ENCODE measurements at places on chromosomes 11 and 22.

DNA sequence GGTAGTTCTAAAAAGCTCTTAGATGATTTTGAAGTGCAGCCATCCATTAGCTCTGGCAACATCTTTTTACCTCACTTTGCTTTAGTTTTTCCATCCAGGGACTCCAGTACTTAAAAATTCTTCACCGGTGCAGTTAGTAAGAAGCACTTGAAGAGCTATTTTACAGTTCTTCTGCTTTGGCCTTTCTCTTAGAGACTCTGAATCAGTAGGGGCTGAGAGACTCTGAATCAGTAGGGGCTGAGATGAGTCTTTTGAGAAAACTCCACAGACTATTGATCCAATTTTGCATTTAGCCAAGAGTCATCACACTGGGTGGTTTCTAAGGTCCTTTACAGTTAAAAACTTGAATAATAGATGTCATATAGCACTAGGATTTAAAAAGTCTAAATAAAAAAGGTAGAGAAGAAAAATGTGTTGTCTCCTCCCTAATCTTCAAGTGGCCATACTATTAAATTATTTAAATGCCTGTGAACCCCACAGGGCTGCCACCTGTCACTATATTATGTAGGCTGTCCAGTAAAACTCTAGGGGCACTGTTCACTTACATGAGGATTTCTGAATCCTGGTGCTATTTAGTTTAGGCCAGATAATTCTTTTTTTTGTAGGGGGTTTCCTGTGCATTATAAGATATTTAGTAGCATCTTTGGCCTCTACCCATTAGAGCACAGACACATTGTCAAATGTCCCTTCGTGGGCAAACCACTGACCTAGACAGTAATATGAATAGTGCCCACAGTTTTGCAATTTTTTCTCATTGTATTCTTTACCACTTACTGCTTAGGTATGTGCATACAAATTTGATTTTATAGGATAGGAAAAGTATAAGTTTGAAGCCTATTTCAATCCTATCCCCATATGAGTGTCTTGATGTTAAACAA, 26.3 kb upstream of the HIKESHI start:
- H3K36me3 ChIP-seq: peaks cover 69% of the 10 kb centered on the region
- DNase-seq: no peak
- H3K27ac ChIP-seq: no peak overlapping the region
- no peaks in the 10 kb centered on the region for H3K4me1 ChIP-seq
- no peaks in the 10 kb centered on the region for H3K27me3 ChIP-seq

DNA sequence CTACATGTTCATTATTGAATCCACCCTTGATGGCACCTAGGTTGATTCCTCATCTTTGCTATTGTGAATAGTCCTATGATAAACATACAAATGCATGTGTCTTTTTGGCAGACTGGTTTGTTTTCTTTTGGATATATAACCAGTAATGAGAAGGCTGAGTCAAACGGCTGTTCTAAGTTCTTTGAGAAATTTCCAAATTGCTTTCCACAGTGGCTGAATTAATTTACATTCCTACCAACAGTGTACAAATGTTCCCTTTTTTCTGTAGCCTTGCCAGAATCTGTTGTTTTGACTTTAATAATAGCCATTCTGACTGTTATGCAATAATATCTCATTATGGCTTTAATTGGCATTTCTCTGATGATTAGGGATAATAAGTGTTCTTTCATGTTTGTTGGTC, 184.9 kb downstream of the CASP12 start:
- H3K4me3 ChIP-seq: no peak overlapping the region
- no peak overlapping the region for H3K27ac ChIP-seq
- no peaks in the 10 kb centered on the region for H3K4me1 ChIP-seq
- no peak for DNase-seq
- H3K27me3 ChIP-seq: no peaks in the 10 kb centered on the region

DNA sequence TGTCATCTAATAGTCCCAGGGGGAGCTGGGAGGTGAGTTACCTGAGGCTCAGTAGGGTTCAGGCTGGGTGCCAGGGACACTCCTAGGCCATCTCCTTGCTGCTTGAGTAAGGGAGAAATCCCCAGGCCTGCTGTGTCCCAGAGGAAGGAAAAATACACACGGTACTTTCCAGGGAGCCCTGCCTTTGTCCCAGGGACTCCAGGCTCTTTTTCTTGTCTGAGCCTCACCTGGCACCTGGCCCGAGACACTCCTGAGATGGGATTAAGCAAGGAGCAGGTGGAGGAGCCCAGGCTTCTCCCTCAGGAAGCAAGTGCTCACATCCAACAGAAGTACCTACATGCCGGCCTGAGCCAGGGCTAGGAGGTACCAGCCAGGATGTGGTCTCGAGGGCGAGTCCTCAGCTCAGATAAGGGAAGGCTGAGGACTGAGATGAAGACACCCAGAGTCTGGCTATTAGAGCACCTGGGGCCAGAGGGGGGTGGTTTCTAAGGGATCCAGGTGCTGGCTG, 899 bp upstream of the KLHDC7B start:
- H3K27ac ChIP-seq: no peak overlapping the region
- no peak overlapping the region for H3K4me3 ChIP-seq
- H3K27me3 ChIP-seq: no peaks in the 10 kb centered on the region
- DNase-seq: no peak
- no peaks in the 10 kb centered on the region for H3K36me3 ChIP-seq

DNA sequence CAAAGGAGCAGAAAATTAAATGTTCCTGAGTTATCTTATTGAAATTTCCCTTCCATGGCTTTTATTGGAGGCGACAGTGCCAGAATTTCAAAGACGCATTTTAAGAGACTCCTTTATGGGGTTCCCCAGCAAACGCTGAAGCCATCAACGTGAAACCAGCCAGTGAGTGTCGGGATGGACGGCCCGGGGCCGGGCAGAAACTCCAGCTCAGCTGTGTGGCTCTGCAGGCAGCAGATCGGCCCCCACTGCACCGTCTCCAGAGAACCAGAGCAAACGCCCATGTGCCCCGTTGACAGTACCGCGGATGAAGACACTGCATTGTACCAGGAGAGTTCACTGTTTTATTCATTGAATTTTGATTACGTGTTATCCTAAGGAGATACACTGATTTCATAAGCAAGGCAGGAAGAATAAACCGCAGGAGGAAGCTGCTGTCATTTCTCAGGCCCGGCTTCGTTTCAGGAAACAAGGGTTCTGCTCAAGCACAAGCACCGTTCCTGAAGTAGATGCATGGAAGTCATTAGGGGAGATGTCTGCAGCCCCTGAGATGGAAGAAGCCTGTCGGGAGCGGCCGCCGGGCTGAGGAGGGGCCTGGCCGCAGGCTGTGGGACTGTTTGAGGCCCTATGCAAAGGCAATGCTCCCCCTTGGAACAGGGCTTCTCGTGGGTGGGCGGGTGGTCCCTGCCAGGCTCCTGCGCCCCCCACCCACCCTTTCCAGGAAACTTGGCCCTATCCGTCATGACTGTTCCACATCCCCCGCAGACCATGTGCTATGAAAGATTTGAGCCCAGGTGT, 639.7 kb downstream of the TBC1D22A start:
- H3K27me3 ChIP-seq: peaks cover 28% of the 10 kb centered on the region
- H3K4me1 ChIP-seq: no peaks in the 10 kb centered on the region
- DNase-seq: no peak
- H3K4me3 ChIP-seq: no peak overlapping the region
- no peak overlapping the region for H3K27ac ChIP-seq

DNA sequence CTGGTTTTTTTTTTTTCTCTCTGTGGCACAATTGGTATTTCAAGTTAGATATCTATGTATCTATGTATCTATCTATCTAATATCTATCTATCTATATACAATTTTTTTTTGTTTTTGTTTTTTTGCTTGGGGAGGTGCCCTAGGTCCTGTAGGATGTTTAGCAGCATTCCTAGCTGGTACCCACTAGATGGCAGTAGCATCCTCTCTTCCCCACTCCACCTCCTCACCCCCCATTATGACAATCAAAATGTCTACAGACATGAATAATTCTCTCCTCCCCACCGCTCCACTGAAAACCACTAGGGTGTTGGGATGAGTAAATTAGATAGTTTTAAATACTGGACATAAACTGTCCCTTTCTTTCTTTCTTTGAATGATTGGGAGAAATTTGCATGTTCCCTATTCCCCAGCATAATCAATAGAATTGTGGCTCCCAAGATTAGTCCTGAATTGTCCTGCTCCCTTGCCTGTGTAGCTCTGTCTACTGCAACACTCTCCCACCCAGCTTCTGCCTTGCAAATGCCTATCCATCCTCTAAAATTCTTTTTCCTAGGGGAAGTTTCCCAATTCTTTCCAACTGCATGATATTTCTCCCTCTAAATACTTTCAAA, 1152.4 kb downstream of the LRRC4C start:
- no peaks in the 10 kb centered on the region for H3K27me3 ChIP-seq
- no peak overlapping the region for H3K4me3 ChIP-seq
- H3K36me3 ChIP-seq: no peaks in the 10 kb centered on the region
- H3K27ac ChIP-seq: no peak overlapping the region
- H3K4me1 ChIP-seq: no peaks in the 10 kb centered on the region

DNA sequence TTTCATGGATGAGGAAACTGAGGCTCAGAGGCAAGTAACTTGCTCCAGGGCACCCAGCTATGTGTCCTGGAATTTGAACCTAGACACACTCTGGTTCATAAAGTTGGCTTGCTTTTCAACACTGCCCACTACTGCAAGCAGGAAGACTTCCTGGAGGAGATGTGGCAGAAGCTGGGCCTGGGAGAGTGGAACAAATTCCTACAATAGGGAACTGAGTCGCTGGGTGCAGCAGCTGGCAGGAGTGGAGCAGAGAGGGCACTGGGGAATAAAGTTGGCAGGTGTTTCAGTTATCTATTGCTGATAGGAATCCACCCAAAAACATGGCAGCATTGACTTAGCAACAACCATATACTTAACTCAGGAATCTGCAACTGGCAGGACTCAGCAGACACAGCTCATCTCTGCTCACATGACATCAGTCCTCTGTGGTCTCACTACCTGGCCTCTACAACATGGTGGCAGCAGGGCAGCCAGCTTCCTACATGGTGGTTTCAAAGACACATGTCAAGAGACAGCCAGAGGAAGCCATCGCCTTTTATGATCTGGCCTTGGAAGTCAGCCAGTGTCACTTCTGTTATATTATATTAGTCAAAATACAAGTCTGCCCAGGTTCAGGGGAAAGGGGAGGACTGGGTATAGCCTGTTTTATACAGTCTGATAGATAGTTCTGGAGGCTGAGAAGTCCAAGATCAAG, 10.6 kb upstream of the CARD10 start:
- H3K27me3 ChIP-seq: no peaks in the 10 kb centered on the region
- no peaks in the 10 kb centered on the region for H3K36me3 ChIP-seq
- no peak overlapping the region for H3K4me3 ChIP-seq
- DNase-seq: no peak

- H3K4me1 ChIP-seq: no peaks in the 10 kb centered on the region
- H3K4me3 ChIP-seq: no peak overlapping the region
- H3K36me3 ChIP-seq: no peaks in the 10 kb centered on the region
- no peak overlapping the region for H3K27ac ChIP-seq
Observed at GRCh38 chr22:32987081-32987631, 71.0 kb downstream of the SYN3 start.

DNA sequence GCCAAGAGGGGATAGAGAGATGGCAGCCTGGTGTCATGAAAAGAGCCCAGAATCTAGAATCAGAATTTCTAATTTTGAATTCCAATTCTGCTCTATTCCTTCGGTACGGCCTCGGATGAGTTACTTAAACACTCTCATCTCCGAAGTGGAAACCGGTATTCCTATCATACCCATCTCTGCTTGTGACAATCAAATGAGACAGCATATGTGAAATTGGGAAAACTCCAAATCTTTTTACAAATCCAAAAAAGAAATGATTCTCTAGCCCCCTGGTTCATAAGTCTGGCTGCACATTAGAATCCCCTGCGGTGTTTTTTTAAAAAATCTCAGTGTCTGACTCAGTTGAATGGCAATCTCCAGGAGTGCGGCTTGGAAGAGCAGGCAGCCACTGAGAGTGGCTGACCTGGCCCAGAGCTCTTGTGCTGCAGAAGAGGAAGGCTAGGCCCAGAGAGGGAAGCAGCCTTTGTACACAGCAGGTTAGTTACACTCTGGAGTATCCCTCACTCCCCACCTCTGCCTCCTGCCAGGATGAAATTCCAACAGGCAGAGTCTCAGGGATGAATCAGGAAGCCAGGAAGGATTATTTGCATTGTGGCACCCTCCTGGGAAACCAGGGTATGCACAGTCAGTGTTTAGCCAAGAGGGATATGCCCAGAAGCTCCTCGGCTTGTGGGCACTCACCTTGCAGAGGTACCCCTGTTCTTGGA, 93.6 kb upstream of the ISX start:
- H3K27me3 ChIP-seq: no peaks in the 10 kb centered on the region
- H3K4me3 ChIP-seq: no peak overlapping the region
- no peaks in the 10 kb centered on the region for H3K36me3 ChIP-seq
- no peak overlapping the region for H3K27ac ChIP-seq
- H3K4me1 ChIP-seq: no peaks in the 10 kb centered on the region

GRCh38 chr22:40364431-40364830, 6.0 kb upstream of the SGSM3 start:
- no peak overlapping the region for H3K4me3 ChIP-seq
- no peak for DNase-seq
- H3K27ac ChIP-seq: peak overlapping the region; percentile 3
- no peaks in the 10 kb centered on the region for H3K27me3 ChIP-seq
- H3K36me3 ChIP-seq: peaks cover 85% of the 10 kb centered on the region

DNA sequence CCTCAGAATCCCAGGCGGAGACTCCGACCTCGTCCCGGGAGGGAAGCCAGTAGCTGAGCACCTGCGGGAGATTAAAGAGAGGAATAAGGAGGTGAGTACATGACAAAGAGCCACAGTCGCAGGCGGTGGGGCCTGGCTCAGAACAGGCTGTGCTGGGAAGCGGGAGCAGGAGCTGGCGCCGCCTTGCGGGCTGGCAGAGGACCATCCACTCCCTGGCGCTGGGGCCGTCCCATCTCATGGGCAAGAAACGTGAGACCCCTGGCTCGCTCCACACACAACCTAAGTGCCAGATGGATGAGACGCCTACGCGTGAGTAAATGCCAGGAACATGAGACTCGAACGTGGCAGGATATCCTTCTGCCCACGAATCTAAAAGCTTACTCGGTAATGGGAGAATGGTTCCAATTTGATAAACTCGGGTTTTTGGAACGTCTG, 6.3 kb downstream of the CEND1 start:
- H3K27me3 ChIP-seq: peaks cover 3% of the 10 kb centered on the region
- peak overlapping the region; percentile 44 for H3K4me3 ChIP-seq
- H3K36me3 ChIP-seq: peaks cover 23% of the 10 kb centered on the region
- DNase-seq: peak; percentile 86

DNA sequence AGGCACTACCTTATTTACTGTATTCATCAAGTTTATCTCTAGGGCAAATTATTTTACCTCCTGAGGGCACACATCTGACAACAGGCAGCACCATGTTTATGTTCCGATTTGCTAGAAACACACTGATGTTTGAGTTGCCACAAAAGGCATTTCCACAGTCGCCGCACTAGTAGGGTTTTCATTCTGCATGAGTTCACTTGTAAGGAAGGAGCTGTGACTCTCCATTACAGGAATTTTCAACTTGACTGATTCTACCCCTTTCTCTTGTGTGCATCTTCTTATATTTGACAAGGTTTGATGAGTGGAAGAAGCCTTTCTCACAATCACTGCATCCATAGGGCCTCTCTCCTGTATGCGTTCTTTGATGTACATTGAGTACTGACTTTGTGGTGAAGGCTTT, 455.9 kb upstream of the CNTN5 start:
- H3K4me1 ChIP-seq: no peaks in the 10 kb centered on the region
- no peak for DNase-seq
- H3K4me3 ChIP-seq: no peak overlapping the region
- H3K36me3 ChIP-seq: no peaks in the 10 kb centered on the region

GRCh38 chr11:77036398-77036797, 2.2 kb downstream of the B3GNT6 start:
- peaks cover 9% of the 10 kb centered on the region for H3K4me1 ChIP-seq
- no peaks in the 10 kb centered on the region for H3K36me3 ChIP-seq
- H3K4me3 ChIP-seq: no peak overlapping the region
- DNase-seq: no peak

- peaks cover 24% of the 10 kb centered on the region for H3K4me1 ChIP-seq
- H3K27me3 ChIP-seq: no peaks in the 10 kb centered on the region
- H3K27ac ChIP-seq: no peak overlapping the region
- H3K36me3 ChIP-seq: peaks cover 65% of the 10 kb centered on the region
- H3K4me3 ChIP-seq: no peak overlapping the region
- no peak for DNase-seq
Observed at GRCh38 chr22:24416095-24416494, 11.3 kb upstream of the ADORA2A start.

Measured in mesenchymal stem cell (in vitro differentiated cells and primary cell).